ENCODE measurements at places on chromosomes 12 and 14.

GRCh38 chr12:70960484-70960883 lies 39.9 kb upstream of the PTPRR start:
- DNase-seq: no peak

DNA sequence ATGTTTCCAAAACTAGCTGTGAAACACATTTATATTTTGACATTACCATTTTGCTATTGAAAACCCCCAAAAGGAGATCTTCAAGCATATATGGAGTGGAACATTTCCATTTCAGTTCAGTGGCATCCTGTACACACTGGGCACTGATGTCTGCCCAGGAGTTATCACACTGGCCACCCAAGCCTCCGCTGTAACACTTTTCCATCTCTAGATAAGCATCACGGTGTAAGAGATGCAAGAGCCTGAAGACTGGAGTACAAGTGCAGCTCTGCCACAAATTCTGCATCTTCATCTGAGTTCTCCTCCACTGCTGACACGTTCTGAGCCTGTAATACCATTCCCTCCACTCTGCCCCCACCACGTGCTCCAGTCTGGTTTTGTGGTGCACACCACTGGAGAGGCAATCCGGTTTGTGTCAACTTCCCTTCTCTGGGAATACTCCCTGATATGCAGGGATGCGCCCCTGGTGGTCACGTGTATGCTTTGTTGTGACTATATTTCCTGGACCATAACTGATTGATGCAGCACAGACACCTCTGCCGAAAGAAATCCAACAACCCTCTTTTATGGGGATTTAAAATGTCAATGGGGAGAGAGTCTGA lies 12.7 kb downstream of the SPTLC2 start:
- no peak for DNase-seq

DNA sequence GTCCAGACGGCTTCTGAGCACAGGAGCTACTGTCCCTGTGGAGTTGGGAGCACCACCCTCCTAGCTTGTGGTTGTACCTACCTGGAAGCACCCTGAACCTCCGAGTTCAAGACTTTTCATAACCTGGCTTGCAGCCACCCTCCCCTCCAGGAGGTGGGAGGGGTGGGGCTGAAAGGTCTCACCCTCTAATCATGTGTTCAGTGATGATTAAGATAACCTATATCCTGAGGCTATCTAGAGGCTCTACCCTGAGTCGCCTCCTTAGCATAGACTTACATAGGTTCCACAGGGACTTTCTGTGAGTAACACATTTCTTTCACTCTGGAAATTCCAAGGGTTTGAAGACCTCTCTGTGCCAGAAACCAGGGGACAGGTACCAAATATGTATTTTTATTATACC lies 146.5 kb downstream of the CFAP54 start:
- no peak for DNase-seq

GRCh38 chr12:39958377-39958776 lies 147.5 kb downstream of the SLC2A13 start:
- no peak for DNase-seq

DNA sequence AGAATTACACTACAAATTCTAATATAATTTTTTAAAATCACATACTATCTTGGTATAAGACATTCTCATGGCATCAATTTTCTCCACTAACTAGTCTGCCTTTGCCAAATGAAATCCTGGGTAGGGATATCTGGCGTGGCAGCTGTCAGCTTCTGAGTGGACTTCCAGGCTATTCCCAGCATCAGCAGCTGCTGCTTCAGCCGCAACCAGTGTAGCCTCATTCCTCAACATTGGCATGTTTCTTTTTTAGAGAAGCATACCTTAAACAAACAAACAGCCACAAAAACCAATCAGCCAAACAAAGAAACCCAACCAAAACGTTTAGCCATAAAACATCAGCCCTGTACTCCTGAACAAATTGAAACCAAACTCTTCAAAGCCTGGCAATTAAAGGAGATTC lies 235.8 kb downstream of the SSPN start:
- DNase-seq: no peak

DNA sequence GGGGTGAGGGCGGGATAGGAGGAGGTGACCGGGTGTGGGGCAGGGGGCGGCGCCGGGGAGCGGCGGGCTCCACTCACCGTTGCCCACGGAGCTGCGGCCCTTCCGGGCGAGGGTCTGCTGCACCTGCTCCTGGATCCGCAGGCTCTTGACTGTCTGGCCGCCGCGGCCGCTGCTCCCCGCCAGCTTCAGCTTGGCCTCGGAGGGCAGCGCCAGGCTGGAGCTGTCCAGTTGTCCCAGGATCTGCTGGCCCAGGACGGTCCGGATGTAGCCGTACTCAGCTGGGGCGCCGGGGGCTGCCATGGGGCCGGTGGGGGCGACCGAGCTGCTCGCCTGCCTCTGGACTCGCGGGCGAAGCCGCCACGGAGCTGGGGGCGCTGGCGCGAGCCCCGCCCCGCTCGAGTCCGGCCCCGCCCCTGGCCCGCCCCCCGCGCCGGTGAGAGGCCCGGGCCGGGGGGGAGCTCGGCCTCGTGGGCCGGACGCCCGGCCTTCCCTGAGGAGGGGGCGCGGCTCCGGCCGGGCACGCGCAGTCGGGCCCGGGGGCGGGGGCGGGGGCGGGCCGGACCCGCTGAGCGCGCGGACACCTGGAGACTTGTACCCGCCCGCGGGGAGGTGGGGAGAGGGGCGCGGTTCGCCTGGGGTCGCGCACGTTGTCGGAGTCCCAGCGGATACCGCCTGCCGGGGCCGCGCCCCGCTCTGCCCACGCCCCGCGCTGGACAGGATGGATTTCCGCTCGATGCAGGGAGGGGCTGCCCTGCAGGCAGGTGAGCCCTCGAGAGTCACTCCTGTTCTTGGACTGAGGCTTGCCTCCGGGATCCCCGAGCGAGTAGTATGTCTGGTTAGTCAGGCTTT lies at the start of gene PKP2:
Gene PKP2 (minus strand): TSS at position 346 of the 849 bp plus-strand sequence. CDS start 46 bp downstream, at position 300.
- DNase-seq: no peak

GRCh38 chr14:56744016-56744415 lies 66.3 kb downstream of the OTX2 start:
- no peak for DNase-seq

DNA sequence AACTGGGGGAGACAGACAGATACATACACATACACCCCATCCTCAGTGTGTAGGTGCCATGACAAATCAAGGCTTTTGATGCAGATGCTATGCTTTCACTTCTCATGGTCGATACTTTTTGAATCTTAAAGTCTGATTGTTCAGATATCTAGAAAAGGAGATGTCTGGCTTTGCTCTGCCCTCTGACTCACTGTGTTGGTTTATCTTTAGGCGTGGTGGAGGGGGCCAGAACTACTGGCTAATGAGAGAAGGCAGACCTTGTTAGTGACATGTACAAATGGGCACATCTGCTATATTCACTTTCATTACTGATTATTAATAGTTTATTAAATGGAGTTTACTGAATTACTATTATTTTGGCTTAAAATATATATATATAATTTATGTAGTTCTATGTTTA lies 444.3 kb upstream of the RGS6 start:
- DNase-seq: no peak

GRCh38 chr14:101101456-101102056 lies 198.0 kb upstream of the RTL1 start:
- no peak for DNase-seq

- DNase-seq: no peak
These were observed 90.0 kb downstream of the RMST start for GRCh38 chr12:97552410-97553121.

- DNase-seq: no peak
These were observed 36.7 kb upstream of the C14orf132 start for GRCh38 chr14:96002498-96002884.

GRCh38 chr12:25816637-25817036 lies 141.8 kb upstream of the RASSF8 start:
- DNase-seq: no peak

- DNase-seq: no peak
These were observed 892 bp downstream of the TCHP start for GRCh38 chr12:109900752-109901580.

DNA sequence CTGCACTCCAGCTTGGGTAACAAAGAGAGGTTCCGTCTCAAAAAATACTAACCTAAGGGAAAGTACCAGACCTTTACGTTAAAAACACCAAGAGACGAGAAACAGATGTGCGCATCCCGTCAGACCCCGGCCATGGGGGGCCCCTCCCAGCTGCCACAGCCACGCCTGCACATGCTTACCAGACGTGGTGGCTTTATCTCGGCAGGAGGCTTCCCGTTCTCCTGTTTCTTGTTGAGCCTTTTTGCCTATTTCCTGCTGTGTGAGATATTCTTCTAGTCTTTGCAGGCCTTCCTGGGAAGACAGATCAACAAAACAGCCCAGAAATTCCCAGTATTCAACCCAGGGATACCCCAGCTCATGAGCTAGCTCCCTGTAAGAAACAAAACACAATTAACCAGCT lies 23.6 kb downstream of the PGAM5 start:
- DNase-seq: no peak

- no peak for DNase-seq
These were observed 22.7 kb upstream of the PPM1A start for GRCh38 chr14:60226298-60226697.

All from NK-92 treated with Interleukin-12 subunit alpha and Interleukin-12 subunit beta, amount 100 ng/mL, for 24 hours (cell line).